ENCODE measurements at places on chromosomes 1 and 21. TPM values are rescaled to one million over a fixed set of nuclear protein-coding genes. Genes with fewer than 3 reads are reported as not detected.

DNA sequence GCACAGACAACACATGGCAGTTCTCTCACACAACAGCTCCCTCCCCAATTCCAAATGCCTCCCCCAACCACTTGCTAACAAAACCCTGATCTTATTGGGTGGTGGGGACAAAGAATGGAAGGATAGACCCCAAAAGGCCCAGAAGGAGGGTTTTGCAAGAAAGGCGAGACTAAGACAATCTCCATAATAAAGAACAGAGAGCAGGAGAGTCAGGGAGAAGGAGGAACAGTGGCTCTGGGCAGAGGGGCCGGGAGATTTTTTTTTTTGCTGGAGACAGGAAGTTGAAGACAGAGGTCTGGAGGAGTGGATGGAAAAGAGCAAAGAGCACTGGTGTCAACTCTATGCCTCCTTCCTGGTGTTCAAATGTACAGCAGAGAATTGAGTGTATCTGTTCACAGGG is 6.5 kb upstream of the C1QA start:
- no peak for DNase-seq

Gene CR1
- total RNA-seq = not detected

Gene TSPEAR
- 1.1 TPM for total RNA-seq

- peak; percentile 65 for DNase-seq
Measured at GRCh38 chr21:45724345-45724961, 80.9 kb downstream of the PCBP3 start.

Gene CYP2J2
- 0.25 TPM for total RNA-seq

DNA sequence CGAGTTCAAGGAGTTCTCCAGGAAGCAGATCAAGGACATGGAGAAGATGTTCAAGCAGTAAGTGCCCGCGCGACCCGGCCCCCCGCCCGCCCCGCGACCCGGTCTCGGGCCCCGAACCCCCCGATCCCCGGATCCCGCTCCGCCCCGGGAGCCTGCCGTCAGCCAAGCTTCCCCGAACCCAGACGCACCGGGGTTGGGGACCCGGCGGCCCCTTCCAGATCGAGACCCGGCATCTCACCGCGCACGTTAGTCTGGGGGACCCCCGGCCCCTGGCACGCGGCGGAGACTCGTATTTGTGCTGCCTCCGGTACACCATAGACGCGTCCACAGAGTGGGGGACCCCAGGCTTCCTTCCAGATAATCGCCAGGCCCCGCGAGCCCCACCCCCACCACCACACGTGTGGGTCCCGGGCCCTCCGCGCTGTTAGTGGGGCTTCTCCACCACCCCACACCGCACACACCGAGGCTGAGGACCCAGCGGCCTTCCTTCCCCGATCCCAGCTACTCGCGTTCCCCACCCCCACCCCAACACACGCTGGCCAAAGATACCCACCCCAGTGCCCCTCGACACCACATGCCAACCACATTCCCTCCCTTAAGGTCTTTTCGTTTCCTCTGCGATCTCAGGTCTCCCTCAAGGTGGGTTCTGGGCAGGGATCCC is 665 bp downstream of the EFHD2 start:
- DNase-seq = peak; percentile 52

DNA sequence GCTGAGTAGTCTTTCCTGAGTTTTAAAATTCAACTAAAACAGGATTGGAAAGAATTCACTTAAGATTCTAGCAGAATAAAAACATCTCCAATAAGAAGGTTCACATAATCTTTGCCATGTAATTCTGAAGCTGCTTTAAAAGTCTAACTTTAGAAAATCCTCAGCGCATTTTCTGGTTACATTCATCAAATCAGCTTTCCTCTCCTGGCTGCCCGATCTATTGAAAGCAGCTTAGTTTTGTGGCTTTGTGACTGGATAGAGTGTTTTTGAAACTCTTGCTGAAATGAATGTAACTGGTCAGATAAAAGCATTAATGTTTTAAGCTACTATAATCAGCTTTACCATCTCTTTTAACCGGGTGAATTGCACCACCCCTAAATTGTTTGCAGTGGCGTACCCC is 66.8 kb downstream of the DOP1B start:
- no peak for DNase-seq

GRCh38 chr1:77541162-77541545 is 141.3 kb downstream of the ZZZ3 start:
- no peak for DNase-seq

DNA sequence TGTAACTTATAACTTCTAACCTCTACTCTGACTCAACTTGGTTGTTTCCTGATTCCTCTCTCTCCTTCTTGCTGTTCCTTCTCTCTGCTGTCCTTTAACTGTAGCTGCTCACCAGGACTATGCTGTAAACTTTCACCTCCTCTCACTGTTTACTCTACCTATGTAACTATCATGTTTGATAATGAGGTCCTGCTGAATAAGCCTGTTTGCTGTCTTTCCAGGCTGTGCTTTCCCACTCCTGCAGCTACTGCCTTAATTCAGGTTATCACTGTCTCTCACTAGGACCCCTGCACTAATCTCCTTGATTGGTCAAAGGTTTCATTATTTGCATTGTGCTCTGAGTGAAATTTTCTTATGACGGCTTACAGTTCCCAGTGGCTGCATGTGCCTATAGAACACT is 633.9 kb upstream of the PTBP2 start:
- DNase-seq = peak; percentile 50

DNA sequence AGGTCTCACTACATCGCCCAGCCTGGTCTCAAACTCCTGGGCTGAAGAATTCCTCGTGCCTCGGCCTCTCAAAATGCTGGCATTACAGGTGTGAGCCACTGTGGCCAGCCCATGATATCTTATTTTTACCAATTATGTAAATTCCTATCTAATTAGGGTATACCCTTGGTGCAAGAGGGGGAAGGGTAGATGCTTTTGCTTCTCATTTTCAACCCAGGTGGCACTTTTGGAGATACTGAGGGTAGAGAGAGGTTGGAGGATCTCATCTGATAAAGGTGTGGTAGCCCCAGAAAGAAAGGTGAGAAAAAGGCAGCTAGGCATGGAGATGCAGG is 17.4 kb downstream of the ENSA start:
- no peak for DNase-seq

GRCh38 chr1:212466898-212467650 is 34.4 kb downstream of the NENF start:
- DNase-seq = no peak

- DNase-seq = no peak
Measured at GRCh38 chr1:61132645-61133334, 50.4 kb downstream of the NFIA start.

GRCh38 chr1:202662081-202662480 is 48.2 kb downstream of the SYT2 start:
- DNase-seq = no peak

GRCh38 chr1:110164725-110165350 is 14.5 kb downstream of the SLC6A17 start:
- DNase-seq = no peak

- no peak for DNase-seq
Measured at GRCh38 chr21:46208761-46209721, 19.5 kb downstream of the LSS start.

Data from endodermal cell (in vitro differentiated cells).